T-cell (primary cell): ENCODE measurements at places on chromosomes 11 and 22.
A peak's percentile ranks its signal among the peaks of the same experiment; 100 is the strongest.

DNA sequence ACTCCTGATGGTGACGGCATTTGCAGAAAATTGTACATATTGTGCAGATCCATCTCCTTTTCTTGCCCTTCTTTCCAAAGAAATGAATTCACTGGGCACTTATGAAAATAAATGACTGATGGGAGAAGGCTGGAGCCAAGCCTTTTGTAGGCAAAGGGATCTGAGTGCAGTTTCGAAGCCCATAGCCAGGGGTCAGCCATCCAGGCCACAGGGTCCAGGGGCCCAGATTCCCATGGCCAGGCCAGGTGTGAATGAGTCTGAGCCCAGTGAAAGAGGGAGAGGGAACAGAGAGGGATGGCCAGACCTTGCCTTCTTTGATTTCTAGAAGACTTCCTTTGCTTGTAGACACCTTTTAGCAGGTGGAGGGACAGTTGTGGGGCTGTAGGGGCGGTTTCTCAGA is 209.1 kb downstream of the KIRREL3 start:
- no peak for DNase-seq

GRCh38 chr11:116533186-116533825 is 239.5 kb downstream of the BUD13 start:
- DNase-seq: no peak

DNA sequence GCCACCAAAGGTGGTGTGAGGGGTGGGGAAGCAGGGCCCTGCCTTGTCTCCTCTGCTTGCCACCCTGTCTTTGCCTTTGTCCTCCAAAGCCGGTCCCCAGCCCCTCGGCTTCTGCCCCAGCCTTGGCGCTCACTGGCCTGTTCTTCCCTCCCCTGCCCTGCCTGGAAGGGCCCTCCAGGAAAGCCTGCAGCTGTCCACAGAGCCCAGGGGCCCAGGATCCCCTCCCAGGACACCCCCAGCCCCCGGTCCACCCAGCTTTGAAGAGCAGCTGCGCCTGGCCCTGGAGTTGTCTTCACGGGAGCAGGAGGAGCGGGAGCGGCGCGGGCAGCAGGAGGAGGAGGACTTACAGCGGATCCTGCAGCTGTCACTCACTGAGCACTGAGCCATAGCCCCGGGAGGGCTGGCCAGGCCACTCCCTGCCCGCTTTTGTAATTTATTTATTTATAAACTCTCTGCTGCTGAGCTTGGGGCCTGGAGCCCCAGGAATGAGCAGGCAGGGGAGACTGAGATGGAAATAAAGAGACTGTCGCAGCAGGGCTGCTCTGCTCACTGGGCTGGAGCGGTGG is 1.3 kb upstream of the SSH3 start:
- DNase-seq: no peak

- no peak for DNase-seq
Measured at GRCh38 chr11:12001186-12001585, 7.2 kb downstream of the DKK3 start.

DNA sequence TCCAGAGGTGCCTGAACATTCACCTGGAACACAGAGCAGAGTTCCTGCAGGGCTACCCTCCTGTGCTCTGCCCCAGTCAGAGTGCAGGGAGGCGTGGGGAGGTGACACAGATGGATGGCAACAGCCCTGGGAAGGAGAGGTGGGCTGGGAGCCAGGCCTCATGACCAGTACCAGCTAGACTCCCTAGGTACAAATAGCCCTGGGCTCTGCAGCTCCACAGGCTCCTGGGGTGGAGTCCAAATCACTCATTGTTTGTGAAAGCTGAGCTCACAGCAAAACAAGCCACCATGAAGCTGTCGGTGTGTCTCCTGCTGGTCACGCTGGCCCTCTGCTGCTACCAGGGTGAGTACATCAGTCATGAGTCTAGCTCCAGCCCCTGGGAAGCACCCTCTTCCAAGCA is at the start of gene SCGB1D2:
Gene SCGB1D2 (plus strand): TSS at position 219 of the 400 bp plus-strand sequence. CDS start 69 bp downstream, at position 288.
- DNase-seq: no peak

DNA sequence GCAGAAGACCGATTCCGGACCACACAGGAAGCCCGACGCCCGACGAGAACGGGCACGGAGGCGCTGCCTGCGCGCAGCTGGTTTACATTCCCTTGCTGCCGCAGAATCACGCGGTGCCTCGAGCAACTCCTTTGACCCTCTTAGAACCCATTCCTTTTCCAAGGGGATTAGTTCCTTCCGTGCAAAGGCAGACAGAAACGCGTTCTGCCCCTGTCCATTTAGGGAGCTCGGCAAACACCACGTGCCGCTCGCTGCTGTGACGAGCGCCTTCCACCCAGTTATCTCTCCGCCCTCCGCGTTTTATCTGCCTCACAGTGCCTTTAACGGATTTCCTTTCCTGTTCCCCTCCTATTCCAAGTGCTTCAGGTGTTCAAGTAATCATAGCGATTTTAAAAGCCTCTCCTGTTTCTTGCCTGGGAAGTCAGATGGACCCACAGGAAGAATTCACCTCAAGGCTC is 24.1 kb upstream of the MICAL3 start:
- DNase-seq: no peak

- DNase-seq: no peak
Measured at GRCh38 chr22:25482868-25483639, 81.4 kb upstream of the GRK3 start.

- peak; percentile 30 for DNase-seq
Measured at GRCh38 chr11:13868710-13869397, 93.7 kb upstream of the SPON1 start.

- peak; percentile 24 for DNase-seq
Measured at GRCh38 chr11:61752117-61752924, at the start of gene MYRF. Gene MYRF, plus strand, starts transcription at chr11:61752636. Its CDS starts 109 bp downstream, at chr11:61752745.

DNA sequence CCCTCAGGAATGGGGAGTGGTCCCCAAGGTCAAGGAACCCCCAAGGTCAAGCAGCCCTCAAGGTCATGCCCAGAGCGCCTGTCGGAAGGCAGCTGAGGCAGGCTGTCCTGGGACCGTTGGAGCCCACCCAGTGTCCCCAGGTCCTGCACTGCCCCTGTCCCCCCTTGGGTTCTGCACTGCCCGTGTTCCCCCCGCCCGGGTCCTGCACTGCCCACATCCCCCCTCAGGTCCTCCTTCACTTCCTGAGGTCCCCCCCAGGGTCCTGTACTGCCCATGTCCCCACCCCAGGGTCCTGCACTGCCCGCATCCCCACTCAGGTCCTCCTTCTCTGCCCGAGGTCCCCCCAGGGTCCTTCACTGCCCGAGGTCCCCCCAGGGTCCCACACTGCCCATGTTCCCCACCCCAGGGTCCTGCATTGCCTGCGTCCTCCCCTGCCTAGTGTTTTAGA is 1073.0 kb downstream of the BRD1 start:
- no peak for DNase-seq

GRCh38 chr11:11963842-11964773 is 44.3 kb downstream of the DKK3 start:
- no peak for DNase-seq

DNA sequence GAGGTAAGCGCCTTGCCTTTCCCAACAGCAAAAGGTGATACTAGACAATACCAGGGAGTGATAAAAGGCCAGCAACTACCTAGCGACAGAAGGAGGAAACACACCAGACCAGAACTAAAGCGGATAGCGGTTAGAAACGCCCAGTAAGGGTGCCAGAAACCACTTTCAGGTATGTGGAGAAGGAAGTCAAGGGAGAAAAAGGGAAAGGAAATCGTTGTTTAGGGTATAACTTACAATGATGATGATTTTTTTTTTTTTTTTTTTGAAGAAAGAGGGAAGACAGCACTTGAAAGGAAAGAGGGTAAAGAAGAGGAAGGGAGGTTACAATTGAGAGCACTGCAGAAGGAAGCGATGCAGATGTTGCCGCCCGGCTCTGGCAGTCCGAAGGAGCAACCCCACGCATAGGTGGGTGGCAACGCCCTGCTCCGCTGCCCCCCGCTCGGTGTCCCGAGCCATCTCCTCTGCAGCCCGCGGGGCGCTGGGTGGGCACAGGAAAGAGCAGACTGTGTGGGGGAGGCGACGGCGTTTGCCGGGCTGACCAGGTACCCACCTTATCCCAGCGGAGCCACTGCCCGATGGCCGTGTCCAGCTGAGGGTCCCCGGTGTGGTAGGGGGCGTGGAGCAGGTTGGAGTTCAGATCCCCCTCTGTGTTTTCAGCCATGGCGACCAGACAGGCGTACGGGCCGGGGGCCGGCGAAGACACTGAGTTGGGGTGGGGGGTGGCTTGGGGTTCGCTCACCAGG is 561 bp downstream of the PGM2L1 start:
- DNase-seq: peak; percentile 12

DNA sequence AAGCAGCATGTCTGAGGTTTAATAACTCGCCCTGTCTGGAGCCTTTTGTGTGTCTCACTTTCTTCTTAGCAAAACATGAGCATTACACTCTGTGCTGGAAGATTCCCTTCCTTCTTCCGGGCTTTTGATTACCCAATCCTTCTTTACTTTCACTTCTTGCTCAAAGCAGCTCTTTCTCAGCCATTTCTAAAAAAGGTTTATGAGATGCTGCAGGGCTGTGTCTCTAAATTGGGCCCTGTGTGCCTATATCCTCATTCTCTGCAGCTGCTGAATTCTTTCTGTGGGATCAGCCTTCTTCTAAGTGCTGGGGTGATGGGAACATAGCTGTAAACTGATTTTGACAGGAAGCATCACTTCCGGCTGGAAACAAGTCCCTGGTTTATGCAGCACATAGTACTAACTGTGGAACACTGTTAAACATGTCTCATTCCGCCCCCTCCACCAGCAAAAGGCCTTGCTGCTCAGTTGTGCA is 71.8 kb downstream of the PIWIL4 start:
- no peak for DNase-seq

DNA sequence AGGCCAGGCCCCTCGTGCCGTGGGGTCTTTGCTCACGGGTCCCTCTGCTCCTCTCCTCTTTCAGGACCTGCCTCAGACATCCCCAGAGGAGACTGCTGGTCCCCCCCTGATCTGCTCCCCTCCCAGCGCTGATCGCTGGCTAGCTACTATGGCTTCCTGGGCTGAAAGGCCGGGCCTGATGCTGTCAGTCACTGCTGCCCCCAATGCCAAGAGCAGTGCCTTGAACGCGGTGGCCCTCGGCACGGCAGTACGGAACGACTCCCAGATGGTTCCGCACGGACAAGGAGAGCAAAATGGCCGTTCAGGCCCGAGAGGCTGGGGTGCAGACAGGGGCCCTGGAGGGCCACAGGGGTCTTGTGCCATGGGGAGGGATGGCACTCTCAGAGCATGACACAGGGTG is 21.5 kb downstream of the SULT4A1 start:
- DNase-seq: no peak
